ENCODE measurements at places on chromosomes 1 and 21. TPM values are rescaled to one million over a fixed set of nuclear protein-coding genes. Genes with fewer than 3 reads are reported as not detected.
A peak's percentile ranks its signal among the peaks of the same experiment; 100 is the strongest.

DNA sequence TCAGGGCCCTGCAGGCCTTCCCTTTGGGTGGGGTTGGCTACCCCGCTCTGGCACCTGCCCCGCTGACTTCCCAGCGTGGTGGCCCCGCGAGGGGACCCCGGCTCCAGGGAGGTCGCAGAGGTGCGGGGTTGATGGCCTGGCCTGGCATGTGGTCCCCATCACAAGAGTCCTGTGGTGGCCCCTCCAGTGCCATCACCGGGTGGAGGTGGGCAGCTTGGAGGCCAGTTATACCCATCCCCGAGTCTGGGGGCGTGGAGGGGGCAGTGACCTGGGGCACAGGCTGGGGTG is 26.8 kb downstream of the PRMT2 start:
- DNase-seq, result no peak

GRCh38 chr21:40165773-40166070 is 298.5 kb downstream of the PCP4 start:
- DNase-seq, result no peak

GRCh38 chr1:8627728-8628127 is 189.7 kb downstream of the RERE start:
- DNase-seq, result no peak

DNA sequence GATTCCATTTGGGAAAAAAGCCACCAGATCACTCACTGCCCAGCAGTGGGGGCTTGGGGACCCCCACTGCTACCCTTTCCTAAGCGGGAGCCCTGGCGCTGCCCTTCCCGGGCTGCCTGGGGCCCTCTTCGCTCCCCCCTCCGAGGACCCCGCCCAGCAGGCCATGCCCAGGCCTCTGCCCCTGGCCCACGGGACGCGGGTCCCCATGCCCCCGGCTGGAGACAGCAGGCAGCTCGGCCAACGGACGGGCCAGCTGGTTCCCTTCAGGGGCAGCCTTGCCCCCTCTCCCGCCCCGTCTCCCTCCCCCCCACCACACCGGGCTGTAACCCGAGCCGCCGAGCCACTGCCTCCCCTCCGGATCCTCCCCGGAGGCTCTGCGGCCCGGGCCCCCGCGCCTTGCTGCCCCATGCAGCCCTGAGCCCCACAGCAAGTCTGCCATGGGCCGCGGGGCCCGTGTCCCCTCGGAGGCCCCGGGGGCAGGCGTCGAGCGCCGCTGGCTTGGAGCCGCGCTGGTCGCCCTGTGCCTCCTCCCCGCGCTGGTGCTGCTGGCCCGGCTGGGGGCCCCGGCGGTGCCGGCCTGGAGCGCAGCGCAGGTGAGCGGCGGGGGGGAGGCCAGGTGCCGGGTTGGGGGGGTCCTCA is at the start of gene MMP23B:
MMP23B (plus strand) TSS at position 392 of the 639 bp plus-strand sequence; CDS start at position 438, 46 bp downstream.
- no peak for DNase-seq

DNA sequence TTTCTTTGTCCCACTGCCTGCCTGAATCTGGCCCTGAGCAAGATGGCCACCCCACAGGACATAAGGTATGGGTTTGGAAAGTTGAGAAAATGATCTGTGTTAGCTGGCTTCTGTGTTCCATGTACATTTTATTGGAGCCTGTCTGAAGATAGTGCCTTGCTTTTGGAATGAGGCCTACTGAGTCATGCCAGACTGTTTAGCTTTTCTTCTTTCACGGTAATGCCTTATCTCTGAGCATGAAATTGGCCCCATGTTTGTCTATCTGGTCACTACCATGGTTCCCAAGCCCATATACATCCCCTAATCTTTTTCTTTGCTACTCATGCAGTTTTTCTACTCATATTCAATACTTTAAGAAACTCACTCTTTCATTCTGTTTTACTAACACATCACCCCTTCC is 85.1 kb upstream of the LMO4 start:
- no peak for DNase-seq

DNA sequence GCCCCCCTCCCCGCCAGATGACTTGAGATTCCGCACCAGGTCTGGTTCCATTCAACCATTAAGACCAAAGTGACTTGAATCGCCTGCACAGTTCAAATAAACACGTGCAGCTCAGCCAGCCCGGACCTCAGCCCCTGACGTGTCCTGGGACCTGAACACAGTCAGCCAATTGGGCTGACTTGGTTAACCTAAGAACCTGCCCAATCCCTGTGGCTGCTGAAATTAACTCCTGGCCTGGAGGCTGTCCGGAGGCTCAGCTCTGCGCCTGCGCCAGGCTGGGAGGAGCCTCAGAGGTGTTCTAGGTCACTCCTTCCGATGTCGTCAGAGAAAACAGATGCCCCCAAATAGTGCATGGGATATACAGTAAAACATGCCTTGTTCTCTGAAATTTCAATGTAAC is 73.4 kb downstream of the SCCPDH start:
- no peak for DNase-seq

GRCh38 chr1:19411612-19412011 is 73.7 kb downstream of the CAPZB start:
- no peak for DNase-seq

- DNase-seq, result no peak
Observed at GRCh38 chr1:172970186-172970585, 80.6 kb downstream of the TNFSF18 start.

- DNase-seq, result no peak
Observed at GRCh38 chr21:40373761-40374160, 473.2 kb downstream of the DSCAM start.

GRCh38 chr1:69305621-69306020 is 262.1 kb upstream of the LRRC7 start:
- DNase-seq, result no peak

- DNase-seq, result peak; percentile 83
Observed at GRCh38 chr1:3530926-3531818, 76.7 kb downstream of the ARHGEF16 start.

DNA sequence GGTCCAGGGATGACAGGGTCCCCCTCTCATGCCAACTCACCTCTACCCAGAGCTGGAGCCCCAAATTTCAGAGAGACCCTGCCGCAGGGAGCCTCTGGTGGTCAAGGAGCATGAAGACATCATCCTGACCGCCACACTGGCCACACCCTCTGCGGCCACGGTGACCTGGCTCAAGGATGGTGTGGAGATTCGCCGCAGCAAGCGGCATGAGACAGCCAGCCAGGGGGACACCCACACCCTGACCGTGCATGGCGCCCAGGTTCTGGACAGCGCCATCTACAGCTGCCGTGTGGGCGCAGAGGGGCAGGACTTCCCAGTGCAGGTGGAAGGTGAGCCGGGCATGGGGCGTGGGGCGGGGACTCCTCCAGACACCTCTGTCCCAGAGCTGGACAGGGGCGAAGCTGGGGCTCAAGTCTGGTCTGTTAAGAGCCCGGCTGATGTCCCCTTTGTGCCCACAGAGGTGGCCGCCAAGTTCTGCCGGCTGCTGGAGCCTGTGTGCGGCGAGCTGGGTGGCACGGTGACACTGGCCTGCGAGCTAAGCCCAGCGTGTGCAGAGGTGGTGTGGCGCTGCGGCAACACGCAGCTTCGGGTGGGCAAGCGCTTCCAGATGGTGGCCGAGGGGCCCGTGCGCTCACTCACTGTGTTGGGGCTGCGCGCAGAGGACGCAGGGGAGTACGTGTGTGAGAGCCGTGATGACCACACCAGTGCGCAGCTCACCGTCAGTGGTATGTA is 66.0 kb downstream of the OBSCN start:
- DNase-seq, result no peak

DNA sequence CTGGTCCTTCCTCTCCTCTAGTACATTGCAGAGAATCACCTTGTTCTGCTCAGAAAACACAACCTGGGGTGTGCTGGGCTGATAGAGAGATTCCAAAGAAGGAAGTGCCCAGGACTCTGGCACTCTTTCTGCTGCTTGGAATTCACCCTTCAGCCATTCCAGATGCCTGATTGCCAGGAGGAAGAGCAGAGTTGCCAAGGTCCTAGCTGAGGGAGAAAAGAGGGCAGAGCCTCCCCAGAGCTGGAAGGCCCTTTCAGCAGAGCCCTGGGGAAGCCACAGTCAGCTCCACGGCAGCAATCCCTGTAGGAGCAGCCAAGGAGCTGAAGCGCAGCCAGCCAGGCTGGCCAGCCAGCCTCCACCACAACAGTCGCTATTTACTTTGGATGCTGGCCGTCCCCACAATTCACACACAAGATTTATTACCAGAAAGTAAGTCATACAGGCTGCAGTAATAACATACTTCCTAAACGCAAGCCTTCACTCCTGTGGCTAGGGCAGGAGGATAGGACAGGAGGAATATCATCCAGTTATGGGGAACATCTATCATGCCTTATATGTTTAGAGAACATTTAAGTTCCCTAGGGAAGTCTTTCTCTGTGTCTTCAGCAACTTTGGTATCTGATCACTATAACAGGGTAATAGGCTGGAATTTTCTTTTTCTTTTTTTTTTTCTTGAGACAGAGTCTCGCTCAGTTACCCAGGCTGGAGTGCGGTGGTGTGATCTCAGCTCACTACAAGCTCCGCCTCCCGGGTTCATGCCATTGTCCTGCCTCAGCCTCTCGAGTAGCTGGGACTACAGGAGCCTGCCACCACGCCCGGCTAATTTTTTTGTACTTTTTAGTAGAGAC is 36.6 kb upstream of the SLC44A3 start:
- DNase-seq, result no peak

- DNase-seq, result no peak
Observed at GRCh38 chr21:38145104-38145503, 111.7 kb upstream of the KCNJ15 start.

- DNase-seq, result no peak
Observed at GRCh38 chr1:8764293-8764937, 53.0 kb downstream of the RERE start.

GRCh38 chr1:158286941-158287346 is 2.8 kb upstream of the CD1C start:
- DNase-seq, result no peak

GRCh38 chr1:174753131-174753530 is 246.6 kb upstream of the CACYBP start:
- no peak for DNase-seq

- no peak for DNase-seq
Observed at GRCh38 chr1:90986953-90987352, 34.9 kb downstream of the ZNF644 start.

DNA sequence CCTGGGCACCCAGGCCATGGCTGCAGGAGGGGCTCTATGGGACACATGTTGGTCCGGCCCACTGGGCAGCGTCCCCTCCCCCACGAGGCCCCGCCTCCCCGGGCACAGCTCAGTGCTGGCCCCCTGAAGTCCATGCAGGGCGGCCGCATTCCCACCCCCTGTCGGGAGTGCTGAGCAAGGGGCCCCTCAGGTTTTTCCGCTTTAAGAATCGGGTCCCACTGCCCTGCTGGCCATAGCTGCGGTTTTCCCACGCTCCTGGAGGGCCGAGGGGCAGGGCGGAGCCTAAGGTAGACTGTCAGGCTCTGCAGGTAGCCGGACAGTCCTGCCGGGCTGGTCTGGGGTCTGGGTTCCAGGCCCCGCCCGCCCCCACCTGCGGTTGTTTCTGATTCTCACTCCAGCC is 43.5 kb upstream of the CCDC27 start:
- DNase-seq, result no peak

DNA sequence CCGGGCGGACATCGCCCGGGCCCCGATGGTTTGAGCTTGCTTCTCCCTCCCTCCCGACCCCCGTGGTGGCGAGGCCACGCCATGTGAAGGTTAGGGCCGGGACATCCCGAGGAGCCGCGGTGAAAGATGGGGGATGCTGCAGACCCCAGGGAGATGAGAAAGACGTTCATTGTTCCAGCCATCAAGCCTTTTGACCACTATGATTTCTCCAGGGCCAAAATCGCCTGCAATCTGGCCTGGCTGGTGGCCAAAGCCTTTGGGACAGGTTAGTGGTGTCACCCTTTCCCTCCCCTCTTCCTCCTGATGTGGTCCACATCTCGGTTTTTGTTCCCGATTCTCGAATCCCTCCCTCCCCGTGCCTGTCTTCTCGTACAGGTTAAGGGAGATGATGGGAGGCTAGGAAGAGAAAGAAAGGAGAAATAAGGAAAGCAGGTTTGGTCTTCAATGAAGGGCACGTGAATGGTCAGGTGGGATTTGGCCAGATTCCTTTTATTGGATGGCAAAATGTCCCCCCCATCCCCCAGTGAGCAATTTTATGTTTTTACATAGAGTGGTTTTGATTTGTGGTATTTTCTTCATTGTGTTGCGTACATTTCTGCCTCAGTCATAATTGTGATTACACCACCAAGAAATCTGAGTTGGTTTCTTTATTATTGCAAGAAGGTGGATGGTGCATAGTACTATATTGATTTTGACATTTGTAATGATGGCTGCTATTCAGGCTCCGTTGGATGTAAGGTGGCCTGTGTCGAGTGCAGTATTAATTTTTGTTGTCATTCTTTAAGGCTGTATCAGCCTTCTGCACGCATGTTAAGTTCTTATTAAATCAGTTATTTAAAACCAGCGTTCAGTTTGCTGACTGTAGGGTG is 1.2 kb downstream of the CAMSAP2 start:
- no peak for DNase-seq

DNA sequence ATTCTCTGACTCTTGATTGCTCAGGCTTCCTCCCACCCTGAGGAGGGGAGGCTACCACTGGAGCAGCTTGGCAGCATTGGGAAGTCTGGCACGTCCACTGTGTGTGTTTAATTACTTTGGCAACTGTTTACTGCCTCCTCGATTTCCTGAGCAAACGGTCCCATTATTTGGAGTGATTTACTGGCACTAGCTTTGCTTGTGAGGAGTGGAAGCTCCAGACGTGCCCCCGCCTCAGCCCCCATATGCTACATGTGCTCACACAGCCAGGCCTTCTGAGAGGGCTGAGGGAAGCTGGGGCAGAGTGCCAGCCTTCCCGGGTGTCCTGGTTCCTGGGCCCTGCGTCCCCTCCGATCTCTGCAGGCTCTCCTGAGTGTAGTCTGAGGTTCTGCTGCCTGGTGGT is 306.2 kb downstream of the PTPRU start:
- DNase-seq, result no peak

DNA sequence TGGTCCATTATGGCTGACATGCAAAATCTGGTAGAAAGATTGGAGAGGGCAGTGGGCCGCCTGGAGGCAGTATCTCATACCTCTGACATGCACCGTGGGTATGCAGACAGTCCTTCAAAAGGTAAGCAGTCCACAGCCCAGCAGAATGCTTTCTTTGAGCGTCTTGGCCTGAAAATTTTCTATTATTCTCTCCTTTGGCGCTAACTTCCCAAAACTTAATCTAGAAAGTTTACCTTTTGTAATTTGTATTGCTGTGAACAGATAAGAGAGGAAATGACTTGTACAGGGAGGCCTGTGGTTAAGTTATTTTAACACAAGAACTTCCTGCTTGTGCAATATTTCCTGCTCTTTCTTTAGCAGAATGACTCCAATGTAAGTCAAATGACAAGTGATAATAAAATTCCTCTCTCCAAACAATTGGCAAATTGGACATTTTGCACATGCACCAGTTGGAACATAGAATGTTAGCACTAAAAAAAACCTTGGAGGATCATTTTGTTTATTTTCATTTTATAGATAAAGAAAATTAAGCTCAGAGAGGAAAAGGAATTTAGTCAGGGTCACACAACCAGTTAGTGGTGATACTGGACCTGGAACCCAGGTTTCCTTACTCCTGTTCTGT is 18.9 kb downstream of the CAP1 start:
- DNase-seq, result peak; percentile 33

GRCh38 chr1:210377731-210378333 is 49.1 kb downstream of the HHAT start:
- no peak for DNase-seq

Gene DCLRE1B
- total RNA-seq, result 16.2 TPM

Gene SPRR3
- total RNA-seq, result not detected

Gene VSIG8
- not detected for total RNA-seq

Gene RNU1-1
- total RNA-seq, result 2,316 TPM

Gene NUAK2
- total RNA-seq, result 12.1 TPM

Gene GPR161
- total RNA-seq, result 0.10 TPM

Gene ZNF695
- 0.17 TPM for total RNA-seq

Measured in activated CD4-positive, alpha-beta T cell treated with anti-CD3 and anti-CD28 coated beads, Interleukin-2, amount 10 ng/mL, durations not matched to agents 7 days and 5 days (primary cell).